Fibroblast of skin of left biceps (primary cell): ENCODE measurements at places on chromosomes 7 and 10.

- DNase-seq: no peak
Measured at GRCh38 chr10:127470911-127471310, 78.2 kb upstream of the NPS start.

DNA sequence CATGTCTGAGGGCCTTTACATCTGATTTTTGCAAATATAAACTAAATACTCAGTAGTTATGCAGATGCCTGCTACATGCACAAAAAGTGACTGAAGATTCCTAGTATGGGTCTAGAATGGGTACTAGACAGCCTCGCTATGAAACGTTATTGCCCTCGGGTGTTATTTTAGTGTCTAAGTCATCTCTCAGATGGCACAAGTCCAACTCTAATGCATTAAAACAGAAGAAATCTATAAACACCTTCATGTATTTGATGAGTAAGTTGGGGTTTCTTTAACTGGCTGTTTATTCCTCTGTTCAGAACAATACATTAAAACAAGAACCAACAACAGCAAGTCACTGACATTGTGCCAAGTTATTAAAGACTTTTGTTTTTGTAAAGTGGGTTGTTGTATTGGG lies 41.6 kb downstream of the TEX36 start:
- no peak for DNase-seq

DNA sequence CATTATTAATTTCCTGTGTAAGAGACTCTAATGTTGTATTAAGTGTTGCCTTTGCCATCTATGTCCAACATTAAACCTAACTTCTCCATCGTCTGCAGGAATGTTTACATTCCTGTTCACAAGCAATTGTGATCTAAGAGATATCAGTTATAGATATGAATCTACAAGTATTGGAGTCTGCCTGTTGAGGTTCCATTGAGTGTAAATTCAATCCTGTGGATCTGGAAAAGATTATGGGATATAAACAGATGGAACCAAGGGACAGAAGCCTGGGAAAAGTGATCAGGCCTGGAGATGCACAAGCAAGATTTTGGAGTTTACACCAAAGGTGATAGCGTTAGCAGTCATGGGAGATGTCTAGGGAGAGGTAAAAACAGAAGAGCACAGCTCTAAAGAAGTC lies 135.5 kb downstream of the LSMEM1 start:
- DNase-seq: no peak

- no peak for DNase-seq
Measured at GRCh38 chr10:114649217-114649903, 8.7 kb downstream of the ABLIM1 start.

DNA sequence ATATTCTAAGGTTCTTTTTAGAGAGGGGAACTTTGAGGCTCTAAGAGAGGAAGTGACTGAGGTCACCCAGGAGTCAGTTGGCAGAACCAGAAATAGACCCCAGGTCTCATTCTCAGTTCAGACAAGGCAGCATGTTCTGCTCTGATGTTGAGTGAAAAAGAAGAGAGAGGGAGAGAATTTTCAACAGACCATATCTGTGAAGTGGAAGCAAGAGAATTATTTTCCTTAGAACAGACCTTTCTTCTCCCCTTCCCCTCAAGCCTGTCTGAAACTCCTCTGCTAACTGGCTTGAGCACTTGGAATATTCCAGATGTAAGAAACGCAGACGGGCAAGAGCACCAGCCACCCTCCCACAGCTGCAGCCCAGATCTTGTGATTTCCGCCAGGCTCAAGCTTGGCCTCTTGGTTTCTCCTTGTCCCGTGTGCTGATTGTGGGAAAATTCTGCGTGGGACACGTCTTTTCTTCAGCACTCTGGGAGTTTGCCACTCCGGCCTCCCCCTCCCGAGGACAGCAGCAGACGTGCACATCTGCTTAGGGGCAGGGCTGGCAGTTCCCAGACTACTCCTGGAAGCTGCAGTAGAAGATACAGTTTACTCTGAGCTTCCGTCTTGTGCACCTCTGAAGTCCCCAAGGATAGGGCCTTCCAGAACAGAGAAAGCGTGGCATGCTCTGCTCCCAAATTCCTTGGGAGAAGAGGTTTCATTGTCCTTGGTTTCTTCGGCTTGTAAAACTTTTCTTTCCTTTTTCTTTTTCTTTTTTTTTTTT lies 22.7 kb upstream of the IKZF1 start:
- DNase-seq: no peak

- no peak for DNase-seq
Measured at GRCh38 chr10:103635580-103635979, 142.1 kb downstream of the NEURL1 start.

GRCh38 chr7:351681-352480 lies 61.9 kb downstream of the FOXL3 start:
- DNase-seq: no peak

GRCh38 chr7:141053626-141054025 lies 20.2 kb upstream of the TMEM178B start:
- DNase-seq: no peak

- DNase-seq: no peak
Measured at GRCh38 chr10:82400841-82401240, 525.8 kb downstream of the NRG3 start.

DNA sequence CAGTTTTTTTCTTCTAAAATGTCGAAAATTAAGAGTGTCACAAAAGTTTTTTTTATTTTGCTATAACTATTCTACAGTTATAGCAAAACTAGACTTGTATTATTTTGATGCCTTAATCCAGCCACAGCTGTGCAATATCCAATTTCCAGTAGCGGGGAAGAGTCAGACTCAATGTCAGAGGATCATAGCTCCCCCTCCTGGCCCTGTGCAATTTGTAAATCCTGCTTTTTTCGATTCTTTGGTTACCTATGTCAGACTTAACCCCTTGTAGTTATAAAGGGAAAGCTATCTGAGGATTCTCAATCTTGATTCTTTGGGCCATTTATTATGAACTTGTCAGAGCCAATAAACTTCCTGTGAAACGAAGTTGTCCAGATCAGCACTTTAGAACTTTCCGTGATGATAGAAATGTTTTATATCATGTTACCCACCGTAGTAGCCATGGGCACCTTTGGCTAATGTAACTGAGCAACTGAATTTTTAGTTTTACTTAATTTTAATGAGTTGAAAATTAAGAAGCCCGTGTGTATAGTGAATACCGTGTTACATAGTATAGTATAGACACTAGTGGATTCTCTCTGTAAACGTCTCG lies 87.7 kb upstream of the PRKCQ start:
- no peak for DNase-seq

- DNase-seq: no peak
Measured at GRCh38 chr10:125344573-125345171, 184.3 kb upstream of the CTBP2 start.

DNA sequence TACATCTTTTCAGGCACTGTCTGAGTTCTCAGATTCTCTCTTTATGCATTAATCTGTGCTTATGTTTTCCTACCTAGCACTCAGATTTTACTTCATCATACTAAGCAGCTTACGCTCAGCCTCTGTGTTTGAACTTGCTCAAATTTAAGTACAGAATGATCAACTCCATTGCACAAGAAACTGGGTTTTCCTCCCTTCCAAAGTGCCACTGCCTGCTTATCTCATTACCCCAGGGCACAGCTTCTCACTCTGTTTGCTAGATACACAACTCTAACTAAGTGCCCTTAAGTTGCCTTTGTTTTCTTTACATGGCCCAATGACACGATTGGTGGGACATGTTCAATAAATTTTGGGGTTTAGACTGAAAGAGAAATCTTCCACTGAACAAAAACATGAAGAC lies 267.7 kb downstream of the GFRA1 start:
- no peak for DNase-seq

- peak; percentile 25 for DNase-seq
Measured at GRCh38 chr7:137820677-137821420, 25.9 kb downstream of the DGKI start.

GRCh38 chr10:76555067-76555670 lies 1082.4 kb downstream of the KCNMA1 start:
- no peak for DNase-seq

DNA sequence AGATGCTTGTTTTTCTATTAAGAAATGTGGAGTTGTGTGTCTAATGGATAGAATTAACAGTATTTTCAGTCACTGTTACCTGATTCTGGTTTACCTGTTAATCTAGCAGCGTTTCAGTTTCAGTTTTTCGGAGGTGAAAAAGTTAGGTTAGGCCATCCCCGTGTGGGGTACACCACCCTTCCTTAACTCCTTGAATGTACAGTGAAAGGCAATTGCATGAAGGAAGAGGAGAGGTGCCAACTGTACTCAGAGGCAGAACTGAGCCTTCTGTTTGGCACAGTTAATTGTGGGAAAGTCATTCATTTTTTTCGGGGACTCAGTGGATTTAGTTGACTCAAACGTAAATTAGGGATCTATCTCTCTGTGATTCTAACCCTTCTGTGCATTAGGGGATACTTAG lies 35.5 kb downstream of the RPA3 start:
- DNase-seq: no peak

DNA sequence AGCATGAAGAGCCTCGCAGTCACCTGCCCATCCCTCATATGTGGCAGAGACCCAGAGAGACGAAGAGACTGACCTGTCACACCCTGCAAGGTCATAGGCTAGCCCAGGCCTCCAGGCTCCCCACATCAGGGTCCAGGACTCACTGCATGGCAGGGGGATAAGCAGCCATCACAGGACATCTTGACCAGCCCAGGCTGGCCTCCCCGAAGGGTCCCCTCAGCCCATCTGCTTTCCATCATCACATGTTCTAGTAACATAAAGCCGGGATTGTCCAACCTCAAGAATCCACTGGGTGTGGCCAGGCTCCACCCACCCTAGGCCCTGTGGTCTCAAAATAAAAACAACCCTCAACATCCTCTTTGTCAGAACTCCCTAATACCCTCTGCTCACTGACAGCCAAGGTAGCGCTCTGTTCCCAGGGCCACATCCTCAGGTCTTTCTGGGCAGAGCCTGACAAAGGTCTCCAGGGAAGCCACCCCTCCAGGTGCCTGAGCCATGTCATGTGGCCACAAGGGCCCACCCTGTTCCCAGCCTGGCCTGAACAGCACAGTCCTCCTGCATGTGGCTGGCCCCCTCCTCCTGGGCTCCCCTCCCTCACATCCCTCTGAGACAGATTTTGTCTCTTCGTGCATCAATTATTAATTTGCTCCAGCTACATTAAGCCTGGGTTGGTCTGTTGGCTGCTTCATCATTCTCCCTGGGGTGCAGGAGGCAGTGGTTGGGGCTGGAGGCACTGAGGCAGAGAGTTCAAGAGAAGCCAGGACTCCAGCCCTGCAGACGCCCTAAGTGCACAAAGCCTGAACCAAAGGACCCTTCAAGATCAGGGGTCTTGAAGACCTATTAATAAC lies 131.8 kb upstream of the UNC5B start:
- no peak for DNase-seq

DNA sequence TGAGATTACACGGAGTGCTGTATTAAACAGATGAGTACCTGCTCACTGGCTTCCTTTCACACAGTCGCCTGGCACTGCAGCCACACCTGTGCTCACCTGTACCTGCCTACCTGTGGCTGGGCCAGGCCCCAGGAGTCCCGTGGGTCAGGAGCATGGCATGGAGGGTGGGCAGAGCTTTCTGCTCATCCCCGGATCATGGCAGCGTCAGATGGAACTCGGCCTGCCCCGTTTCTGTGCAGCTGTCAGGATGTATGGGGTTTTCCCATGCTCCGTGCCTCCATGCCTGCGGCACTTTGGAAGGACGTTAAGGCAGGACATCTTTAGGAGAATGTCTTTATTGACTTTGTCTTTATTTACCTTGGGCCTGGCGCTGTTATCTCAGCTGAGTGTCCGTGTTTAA lies 112.2 kb downstream of the MGMT start:
- no peak for DNase-seq

GRCh38 chr10:110003524-110003885 lies 4.3 kb upstream of the ADD3 start:
- DNase-seq: no peak

- no peak for DNase-seq
Measured at GRCh38 chr7:25863005-25863728, 288.8 kb upstream of the NFE2L3 start.

DNA sequence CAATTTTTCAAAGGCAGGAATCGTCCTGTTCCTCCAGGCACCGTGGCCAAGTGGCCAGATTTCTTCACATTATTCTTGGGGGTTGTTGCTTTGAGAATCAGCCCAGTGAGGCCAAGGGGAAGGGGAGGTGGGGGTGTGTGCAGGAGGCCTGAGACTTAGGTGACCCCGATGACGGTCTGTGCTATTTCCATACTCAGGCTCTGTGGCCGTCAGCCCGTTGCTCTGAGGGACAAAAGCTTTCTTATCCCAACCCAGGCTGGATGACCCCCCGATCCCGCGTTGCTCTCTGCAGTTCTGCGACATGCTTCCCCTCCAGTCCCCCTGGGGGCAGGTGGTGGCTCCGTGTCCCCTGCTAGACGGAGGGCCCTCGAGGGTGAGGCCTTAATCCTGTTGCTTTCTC lies 14.2 kb downstream of the DOCK1 start:
- no peak for DNase-seq

- peak; percentile 53 for DNase-seq
Measured at GRCh38 chr10:91635401-91636400, 2.8 kb upstream of the PPP1R3C start.

DNA sequence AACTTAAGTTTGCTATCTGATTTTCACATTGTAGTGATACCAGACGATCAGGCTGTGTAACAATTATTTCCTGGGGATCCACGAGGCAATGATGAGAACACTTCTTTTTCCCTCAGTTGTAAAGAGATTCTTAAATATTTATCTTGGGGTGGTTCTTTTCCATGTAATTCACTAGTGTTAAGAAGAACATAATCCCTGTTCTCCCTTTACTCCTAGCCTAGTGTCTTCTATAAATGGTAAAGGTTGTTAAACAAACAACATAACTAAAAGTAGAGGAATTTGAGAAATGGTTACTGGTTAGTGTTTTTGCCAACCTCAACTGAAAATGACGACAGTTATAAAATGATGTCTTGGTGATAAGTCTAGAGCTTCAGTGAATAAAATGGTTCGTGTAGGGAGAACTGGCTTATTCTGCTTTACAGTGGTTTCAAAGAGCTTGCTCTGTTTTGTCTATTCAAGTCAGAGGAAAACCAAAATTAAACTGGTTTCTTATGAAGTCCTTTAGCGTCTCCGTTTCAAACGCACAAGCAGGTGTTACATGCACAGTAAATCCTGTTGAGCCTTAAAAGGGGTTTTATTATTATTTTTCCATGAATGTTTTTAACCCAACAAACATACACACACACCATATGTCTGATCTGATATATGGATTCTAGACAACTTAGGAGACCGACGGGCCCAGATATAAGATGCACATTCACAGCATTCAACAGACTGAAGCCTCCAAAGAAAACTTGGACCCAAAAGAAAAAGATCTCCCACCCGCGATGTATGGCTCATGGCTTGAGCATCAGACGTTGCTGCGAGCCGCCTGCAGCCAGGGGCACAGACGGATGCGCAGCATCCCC lies 1.1 kb downstream of the TBX20 start:
- no peak for DNase-seq

DNA sequence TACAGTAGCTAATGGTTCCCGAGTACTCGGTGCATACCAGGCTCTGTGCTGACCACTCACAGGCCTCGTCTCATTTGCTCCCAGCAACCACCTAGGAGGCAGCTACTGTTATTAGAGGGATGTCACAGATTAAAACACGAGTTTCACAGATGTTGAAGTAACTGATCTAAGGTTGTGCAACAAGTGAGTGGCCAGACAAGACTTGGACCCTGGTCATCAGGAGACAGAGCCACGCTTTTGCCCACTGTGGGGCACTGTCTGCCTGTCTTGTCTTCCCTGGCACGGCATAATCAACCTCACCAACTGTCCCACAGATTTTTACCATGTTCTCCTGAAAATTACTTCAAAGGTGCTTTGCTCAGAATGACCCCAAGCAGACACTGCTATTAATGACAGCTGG lies 111.6 kb upstream of the HABP2 start:
- no peak for DNase-seq
